CD4-positive, alpha-beta T cell treated with Interleukin-4 for 4 hours (primary cell): ENCODE measurements at places on chromosomes 5 and 9.

GRCh38 chr9:70291446-70291845 is 32.7 kb downstream of the SMC5 start:
- DNase-seq: no peak

GRCh38 chr9:34086864-34087263 is 38.2 kb upstream of the UBAP2 start:
- DNase-seq: no peak

DNA sequence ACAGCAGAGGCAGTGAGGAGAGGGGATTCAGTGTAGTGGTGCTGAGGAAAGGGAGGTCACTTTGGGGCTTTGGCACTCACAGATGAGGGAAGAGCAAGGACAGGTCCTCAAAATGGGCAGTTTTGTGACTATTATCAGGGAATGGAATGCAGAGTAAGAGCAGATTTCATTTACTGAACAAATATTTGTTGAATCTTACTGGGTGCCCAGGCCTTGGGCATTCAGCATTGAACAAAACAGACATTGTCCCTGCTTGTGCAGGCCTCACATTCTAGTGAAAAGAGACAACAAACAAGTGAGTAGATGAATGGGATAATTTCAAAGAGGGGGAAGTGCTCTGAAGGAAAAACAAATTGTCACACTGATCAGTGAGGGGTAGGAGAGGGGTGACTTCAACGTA is 404.1 kb downstream of the DMRT2 start:
- no peak for DNase-seq

- no peak for DNase-seq
Observed at GRCh38 chr9:2758162-2758897, 41.0 kb downstream of the KCNV2 start.

DNA sequence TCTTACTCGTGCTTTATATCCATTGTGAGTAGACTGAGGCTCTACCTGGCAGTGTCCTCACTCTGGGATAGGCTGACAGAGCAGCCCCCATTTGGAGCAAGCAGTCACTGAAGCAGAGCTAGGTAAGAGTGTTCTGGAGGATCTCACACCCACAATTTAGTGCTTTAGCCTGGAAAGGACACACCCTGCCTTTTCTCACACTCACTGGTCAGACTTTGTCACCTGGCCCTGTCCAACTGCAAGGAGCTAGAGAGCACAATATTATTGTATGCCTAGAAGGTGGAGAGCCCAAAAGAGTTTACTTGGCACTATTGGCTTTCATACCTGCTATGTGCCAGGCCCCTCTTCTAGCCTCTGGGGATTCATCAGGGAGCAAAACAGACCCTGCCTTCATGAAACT is 141.9 kb downstream of the MAST4 start:
- no peak for DNase-seq

- DNase-seq: no peak
Observed at GRCh38 chr9:129436751-129437625, 183.9 kb downstream of the C9orf50 start.

DNA sequence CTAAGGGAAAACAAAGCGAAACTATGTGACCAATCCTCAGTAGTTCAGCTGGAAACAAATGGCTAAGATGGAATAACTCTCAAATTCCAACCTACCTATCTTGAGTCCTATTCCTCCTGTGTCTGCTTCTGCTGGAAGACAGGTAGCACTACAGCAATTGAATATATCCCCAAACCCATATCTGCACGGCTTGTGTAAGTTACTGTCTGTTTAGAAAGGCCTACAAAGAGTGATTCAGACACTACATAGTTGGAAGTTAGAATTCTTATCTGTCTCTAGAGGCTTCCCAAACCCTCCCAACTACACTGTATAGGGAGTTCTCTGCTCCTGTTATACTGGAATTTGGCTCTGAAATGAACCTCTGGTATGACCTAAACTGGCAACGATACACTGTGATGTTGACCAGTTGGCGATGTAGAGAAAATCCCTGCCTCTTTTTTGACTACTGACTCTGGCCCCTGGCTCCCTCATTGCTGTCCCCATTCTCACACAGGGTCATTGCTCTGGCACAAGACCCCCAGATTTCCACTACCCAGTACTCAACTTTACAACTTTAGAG is 22.6 kb upstream of the NADK2 start:
- DNase-seq: no peak
